ENCODE measurements at places on chromosomes 12 and 14. TPM values are rescaled to one million over a fixed set of nuclear protein-coding genes. Genes with fewer than 3 reads are reported as not detected.

Gene ADAMTS20
- total RNA-seq: not detected

- peak; percentile 88 for DNase-seq
These were observed 34.9 kb upstream of the EML1 start for GRCh38 chr14:99758121-99758821.

DNA sequence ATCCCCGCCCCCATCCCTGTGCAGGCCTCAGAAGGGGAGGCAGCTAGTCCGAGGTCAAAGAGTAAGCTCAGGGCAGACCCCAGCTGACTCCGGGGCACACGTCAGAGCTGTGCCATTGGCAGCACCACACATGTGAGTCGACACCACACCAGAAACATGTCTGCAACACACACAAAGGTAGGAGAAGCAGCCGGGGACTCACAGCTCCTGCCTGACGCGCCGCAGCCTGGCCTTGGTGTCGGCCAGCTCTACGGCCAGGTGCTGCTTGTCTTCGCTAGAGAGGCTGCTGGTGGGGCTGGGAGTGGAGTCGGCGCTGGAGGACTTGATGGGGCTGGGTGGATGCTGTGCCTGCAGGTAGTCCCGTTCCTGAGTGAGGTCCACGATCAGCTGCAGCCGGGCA is 78.5 kb downstream of the CCDC88C start:
- DNase-seq: no peak

Gene STAT2
- total RNA-seq: 18.1 TPM
